Activated CD4-positive, alpha-beta T cell treated with anti-CD3 and anti-CD28 coated beads, Interleukin-2, amount 10 ng/mL, durations not matched to agents 7 days and 5 days (primary cell): ENCODE measurements at places on chromosomes 2 and 18. TPM values are rescaled to one million over a fixed set of nuclear protein-coding genes. Genes with fewer than 3 reads are reported as not detected.

DNA sequence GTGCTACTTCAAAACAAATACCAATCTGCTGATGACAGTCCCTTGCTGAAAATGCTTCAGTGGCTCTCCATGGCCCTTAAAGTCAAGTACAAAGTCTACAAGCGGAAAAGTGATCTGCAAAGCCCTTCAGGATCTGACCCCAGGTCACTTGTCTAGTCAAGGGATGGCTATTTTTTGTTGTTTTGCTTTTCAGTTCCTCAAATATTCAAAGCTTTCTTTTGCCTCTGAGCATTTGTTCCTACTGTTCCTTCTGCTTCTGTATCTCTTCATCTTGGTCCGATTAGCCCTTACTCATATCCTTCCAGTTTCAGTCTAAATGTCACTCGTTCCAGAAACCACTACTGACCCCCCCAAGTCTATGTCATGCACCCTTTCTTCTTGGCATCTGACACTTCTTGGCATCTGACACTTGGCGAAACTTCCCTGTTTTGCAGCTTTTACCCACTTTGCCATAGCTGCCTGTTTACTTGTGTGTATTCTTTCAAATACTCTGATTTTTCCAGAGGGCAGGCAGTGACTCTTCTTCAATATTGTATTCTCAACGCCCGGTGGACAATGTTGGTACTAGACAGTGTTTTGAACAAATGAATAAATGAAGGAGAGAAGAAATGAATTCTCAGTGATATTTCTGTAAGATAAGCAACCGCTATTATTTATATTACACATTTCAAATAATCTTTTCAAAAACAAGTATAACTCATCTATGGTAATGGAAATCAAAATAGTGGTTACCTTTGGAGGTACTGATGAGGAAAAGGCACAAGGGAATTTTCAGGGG is 175.9 kb upstream of the FN1 start:
- no peak for DNase-seq
- no peaks in the 10 kb centered on the region for H3K4me1 ChIP-seq
- no peak overlapping the region for H3K4me3 ChIP-seq
- no peaks in the 10 kb centered on the region for H3K27me3 ChIP-seq
- no peak overlapping the region for H3K27ac ChIP-seq

GRCh38 chr2:133829450-133830020 is 261.3 kb upstream of the NCKAP5 start:
- no peaks in the 10 kb centered on the region for H3K4me1 ChIP-seq
- no peak for DNase-seq
- H3K36me3 ChIP-seq, result no peaks in the 10 kb centered on the region
- H3K27ac ChIP-seq, result no peak overlapping the region
- no peak overlapping the region for H3K4me3 ChIP-seq

GRCh38 chr2:75516378-75517360 is 44.1 kb downstream of the EVA1A start:
- H3K4me1 ChIP-seq, result no peaks in the 10 kb centered on the region
- no peaks in the 10 kb centered on the region for H3K36me3 ChIP-seq
- no peak overlapping the region for H3K4me3 ChIP-seq
- DNase-seq, result no peak
- H3K27ac ChIP-seq, result no peak overlapping the region
- peaks cover 10% of the 10 kb centered on the region for H3K27me3 ChIP-seq

- no peak overlapping the region for H3K4me3 ChIP-seq
- no peak for DNase-seq
- H3K36me3 ChIP-seq, result no peaks in the 10 kb centered on the region
- H3K27ac ChIP-seq, result no peak overlapping the region
These were observed 145.4 kb upstream of the ETAA1 start for GRCh38 chr2:67251741-67252140.

DNA sequence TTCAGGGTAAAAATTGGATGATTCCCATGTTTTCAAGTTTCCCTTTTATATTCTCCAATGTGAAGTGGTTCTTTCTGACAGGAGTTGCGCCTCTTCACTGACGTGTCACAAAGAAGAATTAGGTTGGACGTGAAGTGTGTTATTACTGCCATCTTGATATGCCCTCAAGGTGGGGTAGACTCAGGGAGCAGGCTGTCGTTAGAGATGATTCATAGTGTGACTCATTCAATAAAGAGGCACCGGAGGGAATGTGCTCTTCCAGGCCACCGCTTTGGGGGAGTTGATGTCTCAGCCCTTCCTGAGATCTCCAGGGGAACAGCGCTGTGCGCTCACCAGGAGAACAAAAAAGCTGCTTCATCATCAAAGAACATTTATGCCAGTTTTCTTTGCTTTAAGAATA is 3.6 kb upstream of the DGKD start:
- peaks cover 6% of the 10 kb centered on the region for H3K36me3 ChIP-seq
- DNase-seq, result no peak
- H3K4me3 ChIP-seq, result no peak overlapping the region
- H3K4me1 ChIP-seq, result peaks cover 46% of the 10 kb centered on the region

GRCh38 chr2:182281276-182281675 is 145.6 kb downstream of the PDE1A start:
- no peak overlapping the region for H3K27ac ChIP-seq
- no peaks in the 10 kb centered on the region for H3K4me1 ChIP-seq
- H3K36me3 ChIP-seq, result no peaks in the 10 kb centered on the region
- DNase-seq, result no peak

DNA sequence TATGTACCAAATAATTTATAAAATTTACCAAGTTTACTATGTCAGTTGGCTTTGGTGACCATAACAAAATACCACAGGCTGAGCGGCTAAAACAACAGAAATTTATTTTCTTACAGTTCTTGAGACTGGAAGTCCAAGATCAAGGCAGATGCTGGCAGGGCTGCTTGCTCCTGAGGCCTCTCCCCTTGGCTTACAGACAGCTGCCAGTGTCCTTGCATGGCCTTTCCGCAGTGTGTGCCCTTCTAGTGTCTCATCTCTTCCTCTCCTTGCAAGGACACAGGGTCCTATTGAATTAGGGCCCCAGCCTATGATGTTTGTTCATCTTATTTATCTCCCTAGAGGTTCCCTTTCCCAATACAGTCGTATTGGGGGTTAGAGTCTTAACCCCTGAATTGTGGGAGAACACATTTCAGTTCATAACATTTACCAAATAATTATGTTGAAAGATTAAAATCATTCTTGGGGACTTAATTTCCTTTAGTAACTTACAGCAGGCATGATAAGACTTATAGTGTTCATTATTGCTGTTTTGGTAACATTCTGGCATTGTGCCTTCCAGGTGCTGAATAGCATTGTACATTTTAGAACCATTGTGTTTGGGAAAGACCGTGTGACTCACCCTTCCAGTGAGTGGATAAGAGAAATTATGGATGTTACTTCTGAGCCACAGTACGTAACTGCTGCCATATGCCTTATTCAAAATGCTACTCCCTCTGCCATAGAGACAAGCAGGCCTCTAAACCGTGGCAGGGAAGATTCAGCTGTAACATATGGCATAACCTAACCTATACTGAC is 317.5 kb downstream of the TMX3 start:
- no peak overlapping the region for H3K27ac ChIP-seq
- no peaks in the 10 kb centered on the region for H3K36me3 ChIP-seq
- no peak overlapping the region for H3K4me3 ChIP-seq

Gene HSBP1L1
- total RNA-seq, result 11.5 TPM

Gene IL36G
- not detected for total RNA-seq
